GM03348 (cell line): ENCODE measurements at places on chromosomes 1 and 21.

DNA sequence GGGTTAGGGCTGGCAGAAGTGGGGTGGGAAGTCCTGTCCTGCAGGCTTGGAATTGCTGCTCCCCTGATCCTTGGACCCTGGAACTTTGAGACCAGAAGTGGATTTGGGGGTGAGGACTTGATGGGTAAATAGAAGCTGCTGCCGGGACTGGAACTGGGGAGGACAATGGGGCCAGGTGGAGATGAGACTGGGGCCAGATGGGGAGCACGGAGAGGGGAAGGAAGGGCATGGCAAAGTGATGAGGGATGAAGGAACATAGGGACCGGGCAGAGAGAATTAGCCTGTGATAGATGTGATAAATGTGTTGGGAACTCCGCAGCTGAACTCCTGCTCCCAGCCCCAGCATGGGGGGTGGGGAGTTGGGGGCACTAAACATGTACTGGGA lies 637 bp downstream of the NHLH1 start:
- DNase-seq: no peak

DNA sequence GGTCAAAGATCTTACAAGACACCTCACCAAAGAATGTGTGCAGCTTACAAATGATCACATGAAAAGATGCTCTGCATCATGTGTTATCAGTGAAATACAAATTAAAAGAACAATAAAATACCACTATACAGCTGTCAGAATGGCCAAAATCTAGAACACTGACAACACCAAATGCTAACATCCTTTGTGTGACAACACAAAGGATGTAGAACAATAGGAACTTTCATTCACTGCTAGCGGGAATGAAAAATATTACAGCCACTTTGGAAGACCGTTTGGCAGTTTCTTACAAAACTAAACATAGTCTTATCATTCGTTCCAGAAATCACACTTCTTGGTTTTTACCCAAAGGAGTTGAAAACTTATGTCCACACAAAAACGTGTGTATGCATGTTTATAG lies 20.6 kb upstream of the SELP start:
- no peak for DNase-seq

DNA sequence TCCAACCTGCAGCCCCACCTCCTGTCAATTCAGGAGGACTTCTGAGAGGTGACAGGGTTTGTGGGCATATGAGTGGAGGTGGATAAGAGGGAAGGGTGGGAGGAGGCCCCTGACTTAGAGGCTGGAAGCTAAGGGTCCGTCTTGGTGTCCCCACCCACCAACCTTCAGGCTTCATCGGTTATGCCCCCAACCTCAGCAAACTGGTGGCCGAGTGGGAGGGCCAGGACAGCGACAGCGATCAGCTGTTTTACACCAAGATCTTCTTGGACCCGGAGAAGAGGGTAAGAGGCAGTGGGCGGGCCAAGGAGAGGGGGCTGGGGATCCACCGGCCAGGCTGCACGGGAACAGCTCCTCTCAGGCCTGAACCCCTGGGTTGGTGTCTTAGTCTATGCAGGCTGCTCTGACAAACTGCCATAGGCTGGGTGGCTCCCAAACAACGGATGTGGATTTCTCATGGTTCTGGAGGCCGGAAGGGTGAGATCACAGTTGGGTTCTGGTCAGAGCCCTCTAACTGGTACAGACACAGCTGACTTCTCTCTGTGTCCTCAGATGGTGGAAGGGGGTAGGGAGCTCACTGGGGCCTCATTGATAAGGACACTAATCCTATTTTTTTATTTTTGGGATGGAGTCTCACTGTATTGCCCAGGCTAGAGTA lies 18.1 kb downstream of the PLOD1 start:
- peak; percentile 41 for DNase-seq

DNA sequence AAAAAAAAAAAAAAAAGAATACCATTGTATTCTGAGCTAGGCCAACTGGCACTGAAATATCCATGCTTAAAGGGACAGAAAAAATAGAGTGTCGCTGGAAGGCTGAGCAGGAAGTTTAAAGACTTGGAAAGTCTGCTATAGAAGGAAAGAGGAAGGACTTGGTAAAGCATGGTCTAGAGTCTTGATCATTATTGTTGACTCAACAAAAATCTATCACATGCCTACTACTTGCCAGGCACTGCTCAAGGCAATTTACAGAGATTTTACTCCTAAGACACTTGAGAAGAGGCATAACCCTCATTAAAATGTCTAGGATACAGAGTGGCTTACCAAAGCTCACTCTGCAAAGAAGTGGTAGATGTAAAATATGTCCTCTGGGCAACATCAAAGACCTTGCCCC lies 324.0 kb upstream of the DAB1 start:
- DNase-seq: no peak

DNA sequence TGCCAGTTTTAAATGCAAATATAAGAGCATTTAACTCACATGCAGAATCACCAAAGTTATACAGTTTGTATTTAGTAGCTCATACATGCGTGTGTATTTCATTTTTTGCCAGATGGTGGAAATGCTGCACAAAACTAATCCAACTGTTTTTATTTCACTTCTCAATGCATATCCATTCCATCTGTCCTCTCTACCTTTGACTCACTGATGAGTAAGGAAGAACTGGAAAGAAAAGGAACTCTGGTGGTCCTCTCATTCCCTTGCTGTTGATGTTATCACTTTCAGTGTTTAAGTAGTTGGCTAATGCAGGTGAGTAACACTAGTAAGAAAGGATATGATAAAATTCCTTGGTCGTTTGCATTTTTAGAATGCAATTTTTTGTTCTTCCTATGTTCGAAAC lies 5.7 kb upstream of the SLC1A7 start:
- DNase-seq: no peak

DNA sequence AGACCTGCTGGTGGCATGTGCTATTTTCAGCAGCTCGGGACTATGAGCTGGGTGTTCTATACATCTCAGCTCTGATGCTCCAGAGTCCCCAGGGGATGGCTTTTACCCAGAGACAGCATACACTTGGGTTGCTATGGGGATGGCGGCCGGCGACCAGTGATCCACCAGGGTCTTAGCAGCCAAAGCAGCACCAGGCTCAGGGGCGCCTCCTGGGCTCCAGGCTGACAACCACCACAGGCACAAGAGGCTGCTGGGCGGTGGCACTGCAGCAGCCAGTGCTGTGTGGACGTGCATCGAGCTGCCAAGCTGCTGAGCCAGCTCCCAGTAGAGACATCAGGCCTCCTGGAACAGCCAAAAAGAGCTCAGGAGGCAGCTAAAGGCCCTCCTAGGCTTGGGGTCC lies 37.6 kb upstream of the CLSTN1 start:
- no peak for DNase-seq

DNA sequence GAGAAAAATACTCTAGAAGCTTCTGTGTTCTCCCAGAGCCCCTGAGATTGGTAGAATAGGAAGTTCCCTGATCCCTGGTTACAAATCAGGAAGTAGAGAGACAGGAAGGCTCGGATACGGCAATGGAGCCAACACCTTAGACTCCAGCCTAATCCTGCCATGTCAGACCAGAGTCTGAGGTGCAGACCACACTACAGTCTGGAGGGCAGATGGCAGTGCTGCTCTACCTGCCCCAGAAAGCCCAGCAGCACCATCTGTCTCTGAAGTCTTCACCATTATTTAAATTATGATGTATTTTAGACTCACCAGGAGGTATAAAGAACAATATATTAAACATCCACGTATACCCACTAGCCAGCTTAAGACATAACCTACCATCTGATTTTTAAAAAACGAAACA lies 93.0 kb downstream of the MTR start:
- no peak for DNase-seq

DNA sequence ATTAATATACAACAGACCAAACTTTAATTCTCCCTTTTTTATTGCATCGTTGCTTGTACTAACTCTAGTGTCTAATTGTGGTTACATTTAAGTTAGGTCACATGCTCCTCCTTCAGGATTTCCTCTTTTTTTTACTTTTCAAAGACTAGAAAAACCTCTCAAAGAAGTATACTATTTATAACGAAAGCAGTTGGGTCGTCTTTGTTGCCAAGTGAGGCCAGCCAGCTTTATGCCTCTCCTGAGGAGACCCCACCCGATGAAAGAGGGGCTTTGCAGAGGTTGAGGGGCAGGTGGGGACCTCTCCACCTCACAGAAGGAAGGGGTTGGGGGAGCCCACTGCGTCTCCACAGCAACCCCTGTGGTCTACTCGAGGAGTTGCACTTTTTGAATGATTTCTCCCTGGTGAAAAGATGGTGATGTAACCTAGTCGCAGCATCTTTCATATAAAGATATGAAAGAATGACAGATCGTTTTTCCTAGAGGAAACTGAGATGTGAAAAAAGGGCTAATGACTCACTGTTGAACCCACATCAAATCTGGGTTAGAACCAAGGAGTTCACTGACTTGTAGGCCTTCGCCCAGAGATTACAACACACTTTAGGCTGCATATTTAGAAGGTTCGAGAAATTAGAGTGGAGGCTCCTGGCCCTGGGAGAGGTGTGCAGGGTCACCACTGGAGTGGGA lies 6.4 kb downstream of the TGFB2 start:
- peak; percentile 45 for DNase-seq

DNA sequence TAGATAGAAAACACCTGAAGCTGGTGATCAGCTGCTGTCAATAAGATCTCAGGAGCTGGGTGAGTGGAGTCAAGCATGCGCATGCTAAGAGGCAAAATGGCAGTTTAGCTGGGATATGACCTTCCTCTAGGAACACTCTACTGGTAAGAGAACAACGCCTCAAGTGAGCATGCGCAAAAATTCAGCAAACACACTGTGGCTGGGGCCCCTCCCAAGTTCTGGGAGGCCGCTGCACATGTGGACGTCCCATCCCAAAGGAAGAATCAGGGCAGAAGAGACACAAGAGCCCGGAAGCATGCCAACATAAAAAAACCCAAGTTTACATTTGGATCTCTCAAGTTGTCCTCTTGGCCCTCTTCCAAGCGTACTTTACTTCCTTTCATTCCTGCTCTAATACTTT lies 126.3 kb upstream of the F3 start:
- DNase-seq: no peak

GRCh38 chr1:184755226-184756065 lies 788 bp upstream of the EDEM3 start:
- peak; percentile 32 for DNase-seq

GRCh38 chr1:68230484-68230802 lies 1.9 kb downstream of the WLS start:
- DNase-seq: no peak

DNA sequence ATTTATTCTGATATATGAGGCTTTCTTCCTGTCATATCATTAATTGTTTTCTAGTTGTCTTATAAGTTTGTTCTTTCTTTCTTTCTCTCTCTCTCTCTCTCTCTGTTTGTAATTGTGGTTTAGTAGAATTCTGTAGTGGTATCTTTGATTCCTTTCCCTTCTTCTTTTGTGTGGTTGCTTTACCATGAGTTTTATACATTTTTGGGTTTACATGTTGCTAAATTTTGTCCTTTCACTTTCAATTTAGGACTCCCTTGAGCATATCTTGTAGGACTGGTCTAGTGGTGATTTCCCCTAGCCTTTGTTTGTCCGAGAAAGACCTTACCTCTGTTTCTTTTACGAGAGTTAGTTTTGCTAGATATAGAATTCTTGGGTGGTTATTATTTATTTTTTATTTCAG lies 162.3 kb upstream of the CHRM3 start:
- DNase-seq: no peak

DNA sequence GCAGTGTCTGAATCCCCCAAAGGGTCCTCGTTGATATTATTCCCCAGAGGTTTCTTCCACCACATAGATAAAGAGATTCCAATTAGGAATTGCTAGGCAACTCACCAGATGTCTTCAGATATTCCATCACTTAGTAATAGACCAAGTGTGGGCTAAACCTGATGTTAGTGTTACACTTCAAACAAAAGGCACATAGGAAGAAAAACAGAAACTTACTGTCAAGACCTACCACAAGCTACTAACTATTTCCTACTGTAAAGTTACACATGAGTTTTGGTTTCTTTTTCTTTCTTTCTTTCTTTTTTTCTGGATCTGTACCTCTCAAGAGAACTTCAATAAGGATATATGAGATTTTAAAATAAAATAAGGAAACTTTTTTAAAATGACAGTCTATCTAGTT lies 879.1 kb upstream of the NEGR1 start:
- no peak for DNase-seq

- peak; percentile 82 for DNase-seq
These were observed 162.4 kb downstream of the TPR start for GRCh38 chr1:186212568-186213224.

- DNase-seq: peak; percentile 80
These were observed 19.8 kb downstream of the OLFML2B start for GRCh38 chr1:162003830-162004215.

DNA sequence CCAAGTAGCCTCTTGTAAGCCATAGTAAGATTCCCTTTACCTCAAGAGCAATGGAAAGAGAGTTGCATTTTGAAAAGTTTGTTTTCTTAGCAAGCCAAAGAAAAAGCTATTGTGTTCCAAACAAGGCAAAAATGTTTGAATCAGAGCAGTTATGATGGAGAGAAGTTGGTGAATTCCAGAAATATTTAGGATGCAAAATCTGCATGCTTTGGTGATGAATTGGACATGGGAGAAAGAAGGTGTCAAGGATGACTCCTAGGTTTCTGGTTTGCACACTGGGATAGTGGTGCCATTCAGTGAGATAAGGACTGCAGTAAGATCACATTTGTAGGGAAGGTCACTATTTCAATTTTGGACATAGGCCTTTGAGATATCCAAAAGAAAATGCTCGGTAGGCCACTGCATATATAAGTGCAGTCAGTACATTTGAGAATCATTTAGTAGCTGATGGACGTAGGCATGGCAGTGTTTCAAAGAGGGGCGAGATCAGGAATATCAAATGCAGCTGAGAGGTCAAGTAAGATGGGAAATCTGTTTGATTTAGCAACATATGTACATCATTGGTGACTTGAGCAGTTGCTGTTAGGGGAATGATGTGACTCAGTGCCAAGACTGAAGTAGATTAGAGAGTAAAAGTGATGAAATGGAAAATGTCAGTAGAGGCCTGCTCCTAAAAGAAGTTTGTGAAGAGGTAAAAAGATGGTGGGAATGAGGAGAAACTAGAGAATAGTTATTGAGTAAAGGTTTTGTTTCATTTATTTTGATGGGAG lies 33.9 kb upstream of the GPR25 start:
- peak; percentile 51 for DNase-seq

DNA sequence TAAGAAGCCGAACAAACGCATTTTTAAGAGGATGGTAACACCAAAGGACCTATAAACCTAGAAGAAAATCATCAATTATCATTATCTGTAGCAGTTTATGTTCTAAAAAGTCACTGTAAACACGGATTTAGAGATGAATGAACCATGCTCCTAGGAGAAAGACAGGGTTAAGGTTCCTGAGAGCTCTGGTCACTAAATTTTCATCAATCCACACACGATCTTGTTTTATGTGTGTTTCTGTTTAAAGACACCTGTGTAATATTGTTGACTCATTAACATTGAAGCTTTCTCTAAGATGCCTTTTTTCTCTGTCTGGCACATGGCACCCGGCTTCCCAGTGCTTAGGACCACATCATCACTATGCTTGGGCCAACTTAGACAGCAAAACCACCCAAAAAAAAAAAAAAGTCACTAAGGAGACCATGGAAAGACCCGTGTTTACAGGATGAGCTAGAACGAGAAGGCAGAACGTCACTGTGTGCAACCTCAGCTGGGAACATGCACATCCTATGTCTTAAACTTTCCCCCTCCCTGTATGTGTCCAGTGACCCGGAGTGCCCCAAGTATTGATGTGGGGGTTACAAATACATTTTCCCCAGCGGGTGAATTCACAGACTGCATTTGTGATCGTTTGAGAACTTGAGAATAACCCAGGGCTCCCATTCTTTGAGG lies 55.8 kb upstream of the PDE9A start:
- DNase-seq: no peak

- no peak for DNase-seq
These were observed 270.2 kb downstream of the PTPRC start for GRCh38 chr1:198908995-198909394.

- DNase-seq: peak; percentile 47
These were observed 162.7 kb upstream of the COL6A1 start for GRCh38 chr21:45818904-45819285.
